COR-L47 (cell line): ENCODE measurements at places on chromosomes 3 and 15.

- no peak for DNase-seq
Measured at GRCh38 chr3:130537673-130538304, 20.8 kb downstream of the COL6A6 start.

GRCh38 chr3:4983739-4984510 lies 4.7 kb downstream of the BHLHE40 start:
- DNase-seq = no peak

GRCh38 chr3:124404621-124405020 lies 325.6 kb upstream of the UMPS start:
- no peak for DNase-seq

DNA sequence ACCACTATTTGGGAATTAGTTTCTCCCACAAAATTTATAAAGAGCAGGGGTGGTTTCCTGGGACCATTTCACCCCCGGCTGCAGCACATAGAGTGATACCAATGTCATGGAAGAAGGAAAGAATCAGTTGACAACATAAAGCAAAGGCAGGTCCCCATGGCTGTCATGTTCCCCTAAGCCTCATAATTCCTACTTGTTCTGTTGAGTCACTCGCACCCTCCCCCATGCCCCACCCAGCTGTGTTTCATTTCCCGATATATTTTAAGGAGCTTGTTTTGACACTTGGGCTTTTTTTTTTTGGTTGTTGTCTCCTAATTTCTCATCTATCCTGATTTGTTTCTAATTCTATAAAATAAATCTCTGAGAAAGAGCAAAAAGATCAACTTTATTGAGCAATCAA lies 24.9 kb downstream of the ERC2 start:
- DNase-seq = no peak

- DNase-seq = no peak
Measured at GRCh38 chr3:46889381-46890110, 12.0 kb downstream of the PTH1R start.

DNA sequence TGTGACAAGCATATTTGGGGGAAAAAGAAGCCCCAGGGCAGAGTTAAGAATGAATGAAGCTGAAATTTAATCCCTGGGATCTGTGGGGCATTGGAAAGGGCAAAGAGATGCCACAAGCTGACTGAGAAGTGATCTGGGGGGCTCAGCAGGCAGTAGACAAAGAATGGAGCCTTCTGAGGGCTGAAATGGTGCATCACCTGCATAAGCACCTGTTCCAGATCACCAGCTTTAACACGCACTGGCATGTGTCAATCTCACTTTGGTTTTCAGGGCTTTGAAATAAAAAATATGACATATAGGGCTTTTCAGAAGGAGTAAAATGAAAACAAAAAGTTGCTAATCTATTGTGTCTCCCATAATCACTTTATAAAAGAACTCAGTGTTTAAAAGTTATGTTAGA lies 210.8 kb upstream of the ARHGEF26 start:
- DNase-seq = no peak

GRCh38 chr15:76149291-76149915 lies 89.6 kb downstream of the TMEM266 start:
- DNase-seq = no peak

DNA sequence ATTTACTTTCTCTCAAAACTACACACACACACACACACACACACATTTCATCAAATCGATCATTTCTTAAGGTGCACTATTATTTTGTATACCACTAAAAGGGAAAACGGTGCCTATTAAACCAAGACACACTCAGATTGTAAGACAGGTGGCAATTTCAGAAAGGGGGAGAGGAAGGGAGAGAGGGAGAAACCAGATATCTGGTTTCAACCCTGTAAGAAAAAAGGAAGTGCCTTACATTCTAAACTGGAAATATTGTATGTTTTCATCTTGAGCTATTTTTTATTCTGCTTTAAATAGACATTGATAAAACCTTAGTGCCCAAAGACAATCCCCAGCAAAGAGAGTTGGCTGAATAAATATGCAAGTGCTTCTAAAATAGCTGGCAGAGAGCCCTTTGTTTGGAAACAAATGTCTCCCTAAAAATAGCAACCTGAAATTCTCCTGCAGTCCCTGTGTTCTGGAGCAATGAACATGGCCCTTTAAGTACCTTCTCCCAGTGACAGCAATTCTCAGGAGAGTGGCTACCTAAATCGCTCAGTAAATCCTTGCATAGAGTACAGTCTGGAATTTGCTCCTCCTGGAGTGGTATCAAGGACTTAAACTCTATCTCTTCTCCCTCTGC lies 85.7 kb downstream of the RARB start:
- no peak for DNase-seq

- no peak for DNase-seq
Measured at GRCh38 chr3:12707449-12707848, 43.5 kb upstream of the RAF1 start.

- no peak for DNase-seq
Measured at GRCh38 chr3:42443292-42443691, 32.9 kb upstream of the LYZL4 start.
